ENCODE measurements at places on chromosomes 12 and 14.

GRCh38 chr14:81802341-81802740 lies 268.7 kb upstream of the SEL1L start:
- DNase-seq = no peak

DNA sequence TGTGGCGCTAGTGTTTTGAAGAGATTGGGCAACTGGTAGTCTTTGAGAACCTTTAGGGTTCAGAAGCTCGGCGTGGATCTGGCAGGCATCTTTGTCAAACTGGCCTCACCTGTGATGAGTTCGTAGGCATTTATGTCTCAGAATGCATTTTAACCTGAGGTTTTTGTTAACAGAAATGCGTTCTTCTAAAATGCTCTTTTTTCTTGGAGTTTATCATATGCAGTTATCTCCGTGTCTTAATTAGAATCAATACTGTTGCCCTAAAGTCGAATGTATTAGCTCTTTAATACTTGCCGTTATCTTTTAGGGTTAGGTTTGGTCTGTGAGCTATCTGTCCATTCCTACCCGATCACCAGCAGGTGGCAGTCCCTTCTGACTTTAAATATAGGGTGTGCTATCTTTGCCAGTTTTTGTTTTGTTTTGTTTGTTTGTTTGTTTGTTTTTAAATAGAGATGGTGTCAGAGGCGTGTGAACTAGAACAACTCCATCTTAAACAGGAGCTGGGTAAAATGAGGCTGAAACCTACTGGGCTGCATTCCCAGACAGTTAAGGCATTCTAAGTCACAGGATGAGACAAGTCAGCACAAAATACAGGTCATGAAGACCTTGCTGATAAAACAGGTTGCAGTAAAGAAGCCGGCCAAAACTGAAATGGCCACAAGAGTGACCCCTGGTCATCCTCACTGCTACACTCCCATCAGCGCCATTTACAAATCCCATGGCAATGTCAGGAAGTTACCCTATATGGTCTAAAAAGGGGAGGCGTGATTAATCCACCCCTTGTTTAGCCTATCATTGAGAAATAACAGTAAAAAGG lies 1.4 kb downstream of the ATF1 start:
- no peak for DNase-seq

DNA sequence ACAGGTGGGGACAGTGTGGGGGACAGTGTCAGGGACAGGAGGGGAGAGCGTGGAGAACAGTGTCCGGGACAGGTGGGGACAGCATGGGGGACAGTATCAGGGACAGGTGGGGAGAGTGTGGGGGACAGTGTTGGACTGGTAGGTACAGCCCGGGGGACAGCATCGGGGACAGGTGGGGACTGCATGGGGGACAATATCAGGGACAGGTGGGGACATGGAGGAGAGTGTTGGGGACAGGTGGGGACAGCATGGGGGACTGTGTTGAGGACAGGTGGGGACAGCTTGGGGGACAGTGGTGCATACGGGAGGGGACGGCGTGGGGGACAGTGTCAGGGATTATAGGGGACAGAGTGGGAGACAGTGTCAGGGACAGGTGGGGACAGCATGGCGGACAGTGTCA lies 212.3 kb downstream of the TMEM121 start:
- DNase-seq = no peak

- DNase-seq = no peak
These were observed 439.0 kb upstream of the STXBP6 start for GRCh38 chr14:25488961-25489360.

DNA sequence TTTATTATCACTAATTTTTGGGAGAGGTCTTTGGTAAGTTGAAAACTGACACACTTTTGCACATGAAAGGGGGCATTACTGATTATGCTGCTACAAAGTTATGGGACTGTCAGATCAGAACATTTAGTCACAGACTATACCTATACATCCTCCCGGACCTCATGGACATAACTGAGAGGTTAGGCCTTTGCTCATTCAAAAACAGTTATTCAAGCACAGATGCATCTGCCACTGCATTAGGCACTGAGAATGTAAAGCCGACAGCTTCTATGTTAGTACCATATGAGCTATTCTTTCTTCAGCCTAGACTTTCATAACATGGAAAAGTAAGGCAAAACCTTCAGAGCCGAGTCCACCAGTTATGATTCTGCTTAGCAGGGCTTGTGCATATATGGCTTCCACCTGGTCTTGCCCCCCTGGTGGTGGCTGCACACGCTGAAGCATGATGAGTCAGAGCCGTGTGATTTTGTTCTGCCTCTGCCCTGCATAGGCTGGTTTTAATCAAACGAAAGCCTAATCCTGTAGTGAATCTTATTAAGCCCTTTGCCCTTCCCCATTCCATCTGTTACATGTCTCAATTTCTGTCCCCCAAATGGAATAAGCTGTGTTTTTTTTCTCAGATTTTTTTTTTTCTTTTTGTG lies 21.8 kb upstream of the RNU6-8 start:
- no peak for DNase-seq

DNA sequence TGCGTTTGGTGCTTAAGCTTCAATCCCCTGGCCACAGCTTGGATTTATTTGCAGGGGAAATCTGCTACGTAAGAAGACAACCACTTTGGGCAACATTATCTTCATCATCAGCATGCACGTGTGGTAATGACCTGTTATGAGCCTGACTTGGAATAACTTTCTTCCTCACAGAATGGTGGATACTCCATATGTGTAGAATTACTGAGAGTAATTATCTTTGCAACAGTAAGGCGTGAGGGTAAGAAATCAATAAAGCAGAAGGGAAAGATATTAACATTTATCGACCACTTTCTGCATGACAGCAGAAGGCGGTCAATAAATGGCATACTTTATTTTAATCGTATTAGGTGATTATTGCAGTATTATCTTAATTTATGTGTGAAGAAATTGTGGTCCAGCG lies 152.7 kb downstream of the RGS6 start:
- DNase-seq = no peak

- DNase-seq = no peak
These were observed 14.6 kb downstream of the CFAP251 start for GRCh38 chr12:121932914-121933521.

GRCh38 chr14:54711312-54711711 lies 144.4 kb downstream of the SAMD4A start:
- no peak for DNase-seq

DNA sequence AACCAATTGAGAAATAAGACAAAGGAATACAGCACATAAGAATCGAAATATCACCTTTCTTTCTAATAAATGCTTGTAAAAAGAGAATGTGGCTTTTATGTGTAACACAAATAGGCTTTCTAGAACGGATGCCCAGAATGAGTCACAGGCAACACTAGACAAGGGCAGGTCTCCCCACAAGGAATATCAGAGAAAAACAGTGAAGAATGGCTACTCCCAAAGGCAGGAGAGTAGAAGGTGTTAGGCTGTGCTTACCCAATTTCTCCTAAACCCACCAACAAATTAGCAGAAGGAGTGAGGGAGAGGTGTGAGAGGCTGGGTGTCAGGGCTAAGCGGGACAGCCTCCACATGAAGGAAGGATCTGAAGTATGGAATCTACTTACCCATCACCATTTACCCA lies 55.2 kb downstream of the GALNT4 start:
- no peak for DNase-seq

- DNase-seq = no peak
These were observed 163.3 kb upstream of the SFSWAP start for GRCh38 chr12:131547555-131547954.

DNA sequence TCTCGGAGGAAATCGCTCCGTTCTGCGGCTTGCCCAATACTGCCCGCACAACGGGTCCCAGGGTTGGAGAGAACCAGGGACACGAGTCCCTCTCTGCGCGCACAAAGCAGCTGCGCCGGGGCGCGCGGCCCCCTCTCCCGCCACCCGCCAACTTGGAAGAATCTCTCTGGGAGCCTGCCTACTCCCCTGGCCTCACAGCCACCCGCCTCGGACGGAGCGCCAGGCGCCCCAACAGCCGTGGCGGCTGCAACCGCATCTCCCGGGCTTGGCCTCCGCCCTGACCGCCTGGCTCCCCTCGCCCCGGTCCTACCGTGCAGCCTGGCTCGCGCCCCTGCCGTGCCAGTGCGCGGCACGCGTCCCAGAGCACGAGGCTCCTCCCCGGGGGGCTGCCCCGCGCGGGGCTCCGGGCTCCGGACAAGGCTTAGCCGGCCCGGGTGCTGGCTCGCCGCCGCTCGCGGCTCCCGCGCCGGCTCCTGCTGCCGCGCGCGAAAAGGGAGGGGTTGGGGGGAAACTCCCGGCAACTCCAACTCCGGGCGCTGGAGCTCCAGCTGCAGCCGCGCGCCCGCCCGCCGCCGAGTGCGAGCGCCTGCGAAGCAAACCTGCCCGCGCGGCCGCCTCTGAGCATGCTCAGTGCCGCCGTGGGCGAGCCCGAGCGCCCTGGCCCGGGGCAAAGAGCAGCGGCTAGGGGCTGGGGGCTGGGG lies at the start of gene STXBP6:
Gene STXBP6, minus strand, starts transcription at position 580 of the 701 bp plus-strand sequence. CDS start 75,329 bp downstream, outside the sequence.
- no peak for DNase-seq

- no peak for DNase-seq
These were observed 56.1 kb downstream of the RERG start for GRCh38 chr12:15165012-15165659.

DNA sequence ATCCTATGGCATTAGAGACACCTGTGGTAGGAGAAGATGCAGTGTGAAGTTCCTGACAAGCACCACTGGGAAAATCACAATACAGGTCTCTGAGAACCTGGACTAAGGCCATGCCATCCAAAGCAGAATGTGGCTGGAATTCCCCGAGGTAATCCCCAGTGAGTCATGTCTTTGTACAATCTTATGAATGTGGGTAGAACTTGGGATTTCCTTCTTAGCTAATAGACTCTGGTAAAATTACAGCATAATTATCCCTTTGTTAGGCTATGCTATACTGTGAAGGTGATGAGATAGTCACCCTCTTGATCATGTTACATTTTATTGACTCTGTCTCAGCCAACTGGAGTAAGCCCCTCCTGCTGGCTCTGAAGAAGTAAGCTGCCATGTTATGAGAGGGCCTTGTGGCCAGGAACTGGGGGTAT lies 224.3 kb upstream of the DCN start:
- DNase-seq = no peak

GRCh38 chr14:70845601-70846000 lies 36.3 kb upstream of the MAP3K9 start:
- no peak for DNase-seq

GRCh38 chr14:71607056-71607455 lies 325.2 kb upstream of the RGS6 start:
- DNase-seq = no peak

- no peak for DNase-seq
These were observed 272.7 kb upstream of the DIO3 start for GRCh38 chr14:101288436-101289229.

DNA sequence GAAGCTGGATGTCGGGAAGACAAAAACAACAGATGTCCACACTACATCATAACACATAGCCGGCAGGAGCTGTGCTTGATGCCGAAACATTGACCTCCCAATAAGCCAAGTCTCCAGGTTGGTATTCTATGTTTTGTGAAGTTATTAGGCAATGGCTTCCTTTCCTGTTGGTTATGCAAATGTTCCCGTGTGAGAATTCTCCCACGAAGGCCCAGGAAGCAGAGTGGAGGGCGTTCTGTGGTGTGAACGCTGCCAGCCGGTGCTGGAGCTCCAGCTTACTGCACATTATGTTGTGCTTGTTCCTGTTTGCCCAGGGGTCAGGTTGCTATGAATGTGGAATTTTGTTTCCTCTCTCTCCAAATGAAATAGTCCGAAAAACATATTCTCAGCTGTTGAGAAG lies 156.4 kb upstream of the HMGA2 start:
- no peak for DNase-seq

DNA sequence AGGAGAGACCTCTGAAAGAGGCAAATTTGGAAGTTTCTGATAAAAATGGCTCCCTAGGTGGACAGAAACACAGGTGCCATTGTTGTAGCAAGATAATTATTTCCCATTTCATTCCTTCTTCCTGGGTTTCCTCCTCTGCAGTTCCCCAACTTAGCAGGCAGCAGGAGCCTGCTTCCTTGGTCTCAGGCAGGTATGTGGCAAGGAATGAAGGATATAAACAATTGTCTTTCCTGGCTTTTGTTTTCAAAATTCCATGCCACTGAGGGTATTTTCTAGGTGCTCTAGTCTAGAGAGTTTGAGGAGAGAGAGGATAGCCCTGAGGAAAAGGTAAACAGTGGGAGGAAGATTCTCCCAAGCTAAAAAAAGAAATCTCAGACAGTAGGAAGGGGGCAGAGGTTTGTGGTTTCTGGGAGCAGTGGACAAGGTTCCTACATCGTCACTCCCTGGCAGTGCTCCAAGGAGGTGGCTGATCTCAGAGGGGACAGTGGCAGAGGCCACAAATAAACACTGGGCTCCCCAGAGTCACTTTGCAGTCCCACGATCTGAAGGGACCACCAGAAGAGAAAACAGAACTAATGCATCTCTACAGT lies 82.6 kb upstream of the IGF1 start:
- no peak for DNase-seq

DNA sequence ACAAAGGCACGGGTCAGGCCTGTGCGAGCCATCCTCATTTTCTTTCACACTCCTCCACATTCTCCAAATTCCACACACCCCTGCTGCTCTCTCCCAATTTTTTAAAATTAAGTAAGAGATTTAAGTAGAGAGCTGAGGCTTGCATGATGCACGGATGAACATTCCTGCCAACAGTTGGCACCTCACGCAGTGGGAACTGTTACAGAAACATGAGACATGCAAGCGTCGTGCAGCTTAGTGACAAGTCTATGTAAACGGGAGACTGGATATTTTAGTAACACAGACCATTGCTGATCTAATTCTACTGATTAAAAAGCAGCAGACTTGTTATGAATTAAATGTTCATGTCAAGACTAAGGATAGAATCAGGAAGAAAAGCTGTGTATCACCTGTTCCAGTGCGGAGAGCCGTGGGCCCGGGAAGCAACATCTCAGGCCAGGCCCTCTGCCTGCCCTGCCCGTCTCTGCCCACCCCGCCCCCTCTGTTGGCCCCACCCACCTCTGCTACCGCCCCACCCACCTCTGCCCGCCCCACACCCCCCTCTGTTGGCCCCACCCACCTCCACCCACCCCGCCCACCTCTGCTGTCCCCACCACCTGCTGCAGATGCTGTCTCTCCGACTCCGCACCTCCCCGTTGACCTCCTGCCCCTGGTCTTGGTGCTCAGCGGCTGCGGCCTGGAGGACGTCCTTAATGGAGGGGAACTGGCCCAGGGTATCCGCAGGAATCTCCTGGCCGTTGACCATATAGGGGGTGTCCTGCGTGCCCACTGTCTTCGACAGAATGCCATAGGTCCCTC lies 21.2 kb downstream of the GOLGA3 start:
- DNase-seq = no peak

DNA sequence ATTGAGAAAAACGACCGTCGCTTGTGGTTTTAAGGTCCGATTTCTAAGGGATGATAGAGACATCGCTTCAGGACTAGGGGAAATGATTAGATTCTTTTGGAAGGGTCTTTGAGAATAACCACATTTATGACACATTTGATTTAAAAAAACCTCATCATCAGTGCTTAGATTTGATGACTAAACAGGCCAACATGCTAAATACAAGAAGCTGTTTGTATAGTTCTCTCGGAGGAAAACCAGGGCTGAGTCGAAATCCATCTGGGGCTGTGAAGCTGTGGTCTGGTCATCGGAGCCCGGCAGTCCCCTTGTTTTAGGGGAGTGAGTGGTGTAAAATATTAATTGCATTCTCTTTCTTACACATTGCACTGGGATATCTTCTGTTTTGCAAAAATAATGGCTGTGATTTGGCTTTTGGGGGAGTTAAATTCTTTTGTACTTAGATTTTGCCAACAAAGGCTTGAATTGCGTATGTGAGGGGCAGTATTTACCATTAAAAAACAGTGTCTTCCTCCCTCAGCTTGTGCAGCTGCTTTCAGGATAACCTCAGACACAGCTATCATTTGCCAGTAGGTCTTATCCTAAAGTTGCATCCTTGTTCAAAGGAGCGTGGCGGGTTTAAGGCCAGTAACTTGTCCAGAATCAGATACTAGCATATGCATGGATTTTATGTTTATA lies 550 bp downstream of the GNG2 start:
- no peak for DNase-seq

GRCh38 chr12:106147956-106148355 lies 9.2 kb upstream of the NUAK1 start:
- DNase-seq = no peak

Measured in activated CD8-positive, alpha-beta memory T cell treated with anti-CD3 and anti-CD28 coated beads for 4 hours (primary cell).